ENCODE measurements at places on chromosomes 5 and 9. TPM values are rescaled to one million over a fixed set of nuclear protein-coding genes. Genes with fewer than 3 reads are reported as not detected.

SLC22A4 gene
- 2.5 TPM for total RNA-seq

TRIM14 gene
- 2.8 TPM for total RNA-seq

CDKN2A gene
- 0.46 TPM for total RNA-seq

PITX1 gene
- total RNA-seq, result not detected

FBN2 gene
- 9.0 TPM for total RNA-seq

CATSPER3 gene
- total RNA-seq, result 0.23 TPM

SH3TC2 gene
- total RNA-seq, result 0.92 TPM

TIMD4 gene
- 0.23 TPM for total RNA-seq

LOX gene
- 4.6 TPM for total RNA-seq

ADRA1B gene
- total RNA-seq, result 6.9 TPM

SGCD gene
- 12.5 TPM for total RNA-seq

C9orf153 gene
- total RNA-seq, result 0.46 TPM

RUSC2 gene
- 56.3 TPM for total RNA-seq

GRIA1 gene
- 141 TPM for total RNA-seq

PCDHGB3 gene
- total RNA-seq, result 9.2 TPM

QSOX2 gene
- total RNA-seq, result 10.8 TPM
